ENCODE measurements at places on chromosomes 6 and 20.
A peak's percentile ranks its signal among the peaks of the same experiment; 100 is the strongest.

DNA sequence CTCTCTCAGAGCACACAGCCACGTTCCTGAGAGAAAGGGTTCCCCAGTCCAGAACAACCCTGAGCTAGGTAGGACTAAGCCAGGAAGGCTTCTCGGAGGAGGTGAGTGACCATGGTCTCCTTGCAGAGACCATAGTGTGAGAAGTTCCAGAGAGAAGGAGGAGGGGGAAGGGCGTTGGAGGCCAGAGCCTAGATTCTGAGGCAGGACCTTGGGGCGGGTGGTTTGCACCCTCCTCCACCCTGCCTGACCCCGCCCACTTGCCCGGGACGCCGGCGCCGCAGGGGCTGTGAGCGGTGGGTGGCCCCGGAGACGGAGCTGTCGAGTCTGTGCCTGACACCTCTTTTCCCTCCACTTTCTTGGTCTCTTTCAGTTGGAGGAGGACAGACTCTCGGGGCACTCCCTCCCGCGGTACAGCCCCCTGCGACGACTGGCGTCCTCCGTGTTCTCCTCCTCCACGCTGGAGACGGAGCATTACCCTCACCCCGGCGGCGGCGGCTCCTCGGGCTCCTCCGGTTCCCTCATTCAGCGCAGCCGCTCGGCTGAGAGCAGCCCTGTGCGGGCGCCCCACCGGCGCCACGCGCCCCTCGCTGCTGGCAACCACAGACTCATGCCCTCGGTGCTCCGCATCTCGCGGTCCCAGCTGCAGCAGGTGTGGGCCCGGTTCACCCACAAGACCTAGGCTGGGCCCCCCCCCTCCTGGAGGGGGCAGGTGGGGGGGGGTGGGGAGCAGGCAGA, 26.2 kb downstream of the TTBK1 start:
- no peak for DNase-seq

- DNase-seq = no peak
Observed at GRCh38 chr20:40197691-40198090, 491.3 kb downstream of the MAFB start.

- DNase-seq = no peak
Observed at GRCh38 chr6:100923481-100924165, 42.5 kb upstream of the ASCC3 start.

DNA sequence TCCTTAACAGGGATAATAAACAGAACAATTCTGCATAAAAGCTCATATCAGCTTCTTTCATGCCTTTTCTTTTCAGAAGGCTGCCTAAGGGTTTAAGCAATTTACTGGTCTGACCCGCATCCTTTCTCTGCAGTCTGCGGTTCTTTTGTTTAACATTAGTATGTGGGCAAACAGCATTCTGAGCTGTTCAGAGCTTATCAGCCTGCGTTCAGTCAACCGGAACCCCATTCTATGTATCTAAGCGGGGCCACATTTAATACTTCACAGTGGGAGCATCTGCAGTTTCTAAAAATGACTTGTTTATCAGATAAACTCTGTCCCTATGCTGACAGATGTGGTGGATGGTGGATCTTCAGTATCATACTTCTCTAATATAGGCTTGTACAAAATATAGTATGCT, 758.9 kb upstream of the MMS22L start:
- no peak for DNase-seq

- no peak for DNase-seq
Observed at GRCh38 chr6:32845384-32845884, 1.6 kb upstream of the PSMB8 start.

GRCh38 chr6:161557333-161558107, 283.7 kb upstream of the AGPAT4 start:
- no peak for DNase-seq

- no peak for DNase-seq
Observed at GRCh38 chr20:57117296-57117695, 149.1 kb downstream of the BMP7 start.

DNA sequence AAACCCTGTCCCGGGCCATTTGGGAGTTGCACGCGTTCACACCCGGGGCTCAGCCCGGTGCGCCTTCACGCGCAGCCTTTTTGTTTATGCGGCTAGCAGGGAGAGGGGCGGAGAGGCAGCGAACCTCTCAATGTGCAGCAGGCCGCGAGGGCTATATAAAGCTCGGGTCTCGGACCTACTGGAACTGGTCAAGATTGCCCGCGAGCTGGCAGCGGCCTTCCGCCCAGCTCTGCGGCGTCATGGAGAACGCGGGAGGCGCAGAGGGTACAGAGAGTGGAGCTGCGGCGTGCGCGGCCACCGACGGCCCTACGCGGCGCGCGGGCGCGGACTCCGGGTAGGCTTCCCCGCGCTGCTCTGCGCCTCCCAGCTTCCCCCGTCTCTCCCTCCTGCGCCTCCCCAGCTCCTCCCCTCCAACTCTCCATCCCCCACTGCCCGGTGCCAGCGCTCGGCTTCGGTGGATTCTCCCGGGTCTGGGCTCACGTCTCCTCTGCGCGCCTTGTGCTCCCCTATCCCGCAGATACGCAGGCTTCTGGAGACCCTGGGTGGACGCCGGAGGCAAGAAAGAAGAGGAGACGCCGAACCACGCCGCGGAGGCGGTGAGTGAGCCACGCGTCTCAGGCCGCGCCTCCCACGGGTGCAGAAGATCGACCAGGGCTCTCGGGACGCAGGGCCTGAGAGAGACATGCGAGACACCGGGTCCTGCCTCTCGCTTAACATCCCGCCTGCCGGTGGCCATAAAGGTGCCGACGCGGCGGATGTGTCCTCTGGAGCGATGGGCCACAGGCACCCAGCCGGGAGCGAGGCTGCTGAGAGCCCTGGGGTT, at the start of gene RIPPLY2:
TSS of gene RIPPLY2 (plus strand) at position 183 of the 823 bp plus-strand sequence. CDS start at position 240, 57 bp downstream.
- DNase-seq = peak; percentile 15

DNA sequence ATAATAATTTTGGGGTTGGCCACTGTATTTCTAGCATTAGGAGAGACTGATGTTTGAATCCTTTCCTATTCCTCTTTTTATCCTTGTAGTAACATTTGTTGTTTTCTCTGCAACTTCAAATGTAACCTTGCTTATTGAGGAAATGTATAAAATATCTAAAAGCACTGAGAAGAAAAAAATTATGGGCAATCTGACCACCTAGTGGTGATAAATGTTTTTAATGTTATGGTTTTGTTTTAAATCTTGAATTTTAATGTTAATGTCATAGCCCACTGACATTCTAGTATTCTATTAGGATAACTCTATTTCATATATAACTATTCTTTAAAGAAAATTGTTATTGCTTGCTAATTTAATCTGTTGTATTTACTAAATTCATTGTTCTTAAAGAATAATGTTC, 134.4 kb downstream of the FARS2 start:
- no peak for DNase-seq

GRCh38 chr6:157020881-157021343, 243.7 kb downstream of the ARID1B start:
- DNase-seq = no peak

GRCh38 chr6:155235087-155235486, 28.7 kb upstream of the CLDN20 start:
- no peak for DNase-seq

- DNase-seq = no peak
Observed at GRCh38 chr6:3310703-3311102, 52.0 kb downstream of the PSMG4 start.

DNA sequence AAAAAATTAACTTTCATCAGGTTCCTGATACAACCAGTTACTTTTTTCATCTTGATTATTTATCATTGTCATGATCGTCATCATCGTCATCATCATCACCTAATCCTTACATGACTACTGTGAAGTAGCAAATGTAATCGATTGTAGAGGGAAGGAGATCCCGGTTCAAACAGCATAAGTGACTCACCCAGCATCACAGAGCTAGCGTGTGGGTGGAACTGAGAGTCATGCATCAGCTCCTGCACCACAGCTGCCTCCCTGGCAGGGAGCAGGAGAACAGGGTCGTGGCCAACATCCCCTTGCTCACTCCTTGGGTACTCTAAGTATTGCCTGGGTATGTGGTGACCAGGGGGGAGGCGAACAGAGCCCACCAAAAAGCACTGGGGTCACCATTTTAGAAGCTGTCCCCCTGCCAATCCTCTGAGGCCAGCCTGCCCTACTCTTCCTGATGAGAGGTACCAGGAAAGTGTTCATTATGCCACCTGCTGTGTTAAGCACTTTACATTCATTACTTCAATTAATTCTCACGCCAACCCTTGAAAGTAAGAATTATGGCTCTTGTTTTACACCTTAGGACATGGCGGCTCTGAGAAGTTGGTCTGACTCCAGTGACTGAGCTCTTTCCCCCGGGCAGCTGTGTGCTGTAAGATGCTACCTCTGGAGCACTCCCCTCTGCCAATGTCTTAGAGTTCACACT, 425.2 kb downstream of the CD83 start:
- DNase-seq = no peak

- DNase-seq = no peak
Observed at GRCh38 chr20:10551732-10552724, 116.9 kb downstream of the SLX4IP start.

DNA sequence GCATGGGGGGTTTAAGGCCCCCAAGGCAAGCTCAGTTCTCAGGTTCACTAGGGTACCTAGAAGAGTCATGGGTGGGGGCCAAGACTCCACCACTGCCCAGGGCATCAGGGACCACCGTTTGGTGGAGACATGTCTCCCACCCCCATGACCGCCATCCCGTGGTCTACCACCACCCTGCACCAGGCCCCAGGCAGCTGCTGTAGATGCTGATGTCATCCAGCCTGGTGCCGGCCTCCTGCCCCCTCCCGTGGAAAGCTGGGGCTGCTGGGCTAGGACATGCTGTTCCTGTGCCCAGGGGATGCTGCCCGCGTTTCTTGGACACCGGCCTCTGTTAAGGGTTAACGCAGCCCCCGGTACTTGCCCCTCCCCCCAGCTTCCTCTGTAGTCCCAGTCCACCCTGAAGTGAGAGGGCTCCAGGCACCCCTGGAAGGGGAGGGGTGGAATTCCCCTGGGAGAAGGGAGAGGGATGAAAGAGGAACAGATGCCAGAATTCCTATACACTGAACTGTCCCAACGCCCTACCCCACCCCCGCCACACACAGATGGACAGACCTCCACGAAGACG, 587 bp downstream of the IP6K3 start:
- DNase-seq = no peak

- no peak for DNase-seq
Observed at GRCh38 chr6:134787261-134787877, 162.5 kb downstream of the ALDH8A1 start.

DNA sequence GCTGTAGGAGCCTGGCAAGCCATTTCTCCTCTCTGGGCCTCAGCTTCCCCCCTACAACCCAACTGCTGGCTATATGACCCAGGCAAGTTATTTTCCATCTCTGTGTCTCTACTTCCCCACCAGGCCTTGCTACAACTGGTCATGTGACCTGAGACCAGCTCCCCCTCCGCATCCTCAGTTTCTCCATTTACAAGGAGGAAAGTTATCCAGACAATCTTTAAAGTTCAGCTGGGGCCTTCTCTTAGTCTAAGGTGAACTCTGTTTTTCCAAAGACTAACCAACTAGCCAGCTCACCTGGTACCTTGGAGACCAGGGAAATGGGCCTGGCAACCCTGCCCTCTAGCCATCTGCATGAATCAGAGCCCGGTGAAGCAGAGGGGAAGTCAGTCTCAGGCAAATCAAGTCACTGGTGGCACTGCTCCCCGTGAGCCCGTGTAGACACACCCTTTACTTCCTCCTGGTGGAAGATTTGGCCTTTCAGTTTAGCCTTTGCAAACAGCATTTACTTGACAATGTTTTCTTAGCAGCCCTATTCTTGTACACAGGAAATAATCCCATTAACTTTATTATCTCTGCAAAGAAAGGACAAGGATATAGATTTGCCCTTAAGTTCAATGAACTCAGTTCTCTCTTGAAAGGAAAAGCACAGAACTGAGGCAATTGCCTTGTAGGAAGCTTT, 157.7 kb downstream of the VEGFA start:
- DNase-seq = no peak

DNA sequence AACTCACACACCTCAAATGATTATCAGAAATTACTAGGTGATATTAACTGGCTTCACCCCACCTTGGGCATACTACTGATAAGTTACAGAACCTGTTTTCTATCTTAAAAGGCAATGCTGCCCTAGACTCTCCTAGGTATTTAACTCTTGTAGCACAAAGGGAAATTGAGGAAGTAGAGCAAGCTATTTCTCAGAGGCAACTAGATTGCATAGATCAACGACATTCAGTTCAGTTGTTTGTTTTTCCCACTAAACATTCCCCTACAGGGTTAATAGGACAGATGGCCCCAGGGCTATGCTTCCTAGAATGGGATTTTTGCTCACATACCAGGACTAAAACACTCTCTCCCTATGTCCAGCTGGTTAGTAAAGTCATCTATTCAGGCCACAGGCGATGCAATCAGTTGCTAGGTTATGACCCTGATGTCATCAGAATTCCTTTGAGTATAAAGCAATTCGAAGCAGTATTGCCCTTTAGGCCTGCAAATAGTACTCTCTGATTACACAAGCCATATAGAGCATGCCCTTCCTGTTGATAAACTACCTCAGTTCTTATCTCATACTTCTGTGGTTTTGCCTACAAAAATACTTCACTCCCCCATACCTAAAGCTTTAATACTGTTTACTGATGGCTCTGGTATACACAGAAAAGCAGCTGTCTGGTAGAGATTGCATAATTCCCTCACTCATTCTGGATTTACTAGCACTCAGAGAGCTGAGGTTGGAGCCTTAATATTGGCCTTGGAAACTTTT, 67.4 kb upstream of the ASCC3 start:
- no peak for DNase-seq

GRCh38 chr6:102841060-102841459, 1447.6 kb downstream of the GRIK2 start:
- no peak for DNase-seq

DNA sequence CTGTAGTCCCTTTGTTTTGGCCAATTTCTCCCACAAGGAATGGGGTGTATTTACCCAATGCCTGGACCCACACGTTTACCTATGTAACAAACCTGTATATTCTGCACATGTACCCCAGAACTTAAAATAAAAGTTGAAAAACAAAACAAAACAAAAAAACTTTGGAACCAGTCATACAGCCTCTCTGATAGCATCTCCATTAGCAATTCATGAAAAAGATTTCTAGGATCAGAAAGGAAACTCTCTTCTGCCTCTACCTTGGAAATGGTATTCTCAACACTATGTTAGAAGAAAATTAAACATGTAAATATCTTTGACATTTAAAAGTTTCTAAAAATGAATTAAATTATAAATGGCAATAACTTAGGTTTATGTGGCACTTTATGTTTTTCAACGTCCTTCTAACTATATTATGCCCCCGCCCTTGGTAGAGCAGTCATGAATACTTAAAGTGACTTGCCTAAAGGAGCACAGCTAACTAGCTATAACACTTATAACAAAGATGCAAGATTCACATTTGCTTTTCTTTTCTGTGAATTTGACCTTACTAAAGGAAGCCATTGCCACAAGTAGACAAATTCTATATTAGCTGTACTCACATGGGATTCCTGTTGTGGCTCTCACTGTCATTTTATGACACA, 147.5 kb upstream of the FKBP1C start:
- DNase-seq = no peak

GRCh38 chr20:59579404-59580145, 24.8 kb upstream of the PHACTR3 start:
- no peak for DNase-seq

DNA sequence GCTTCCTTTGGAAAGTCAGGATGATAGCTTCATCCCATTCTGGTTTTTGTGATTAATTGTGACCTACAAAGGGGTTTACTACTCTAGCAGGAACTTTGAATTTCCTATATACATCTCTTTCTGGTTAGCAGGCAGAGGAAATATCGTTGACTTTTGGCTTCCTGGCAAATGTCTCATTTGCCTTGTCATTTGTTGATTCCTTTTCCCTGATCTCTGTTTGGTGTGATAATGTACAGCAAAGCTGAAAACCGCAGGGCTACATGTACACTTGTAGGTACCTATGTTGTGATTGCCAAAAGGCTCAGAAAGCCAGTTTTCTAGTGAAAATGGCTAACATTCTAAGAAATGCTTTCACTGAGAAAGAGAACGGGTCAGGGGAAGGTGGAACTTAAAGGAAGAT, 44.3 kb downstream of the TOP1 start:
- DNase-seq = no peak

- DNase-seq = no peak
Observed at GRCh38 chr20:54486585-54486984, 11.2 kb downstream of the DOK5 start.

All from progenitor cell of endocrine pancreas (in vitro differentiated cells).